Fibroblast of lung (primary cell): ENCODE measurements at places on chromosomes 13 and 19.

DNA sequence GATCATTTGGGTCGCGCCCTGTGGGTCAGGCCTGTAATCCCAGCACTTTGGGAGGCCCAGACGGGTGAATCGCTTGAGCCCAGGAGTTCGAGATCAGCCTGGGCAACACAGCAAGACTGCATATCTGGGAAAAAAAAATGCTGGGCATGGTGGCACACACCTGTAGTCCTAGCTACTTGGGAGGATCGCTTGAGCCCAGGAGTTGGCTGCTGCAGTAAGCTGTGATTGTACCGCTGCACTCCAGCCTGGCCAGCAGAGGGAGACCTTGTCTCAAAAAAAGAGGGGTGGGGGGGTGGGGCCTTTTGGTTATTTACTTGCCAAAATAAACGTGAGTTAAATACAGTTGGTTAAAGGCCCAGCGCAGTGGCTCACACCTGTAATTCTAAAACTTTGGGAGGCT, 9.8 kb upstream of the ZNF544 start:
- no peaks in the 10 kb centered on the region for H3K27me3 ChIP-seq
- no peak overlapping the region for H3K27ac ChIP-seq
- no peaks in the 10 kb centered on the region for H3K4me1 ChIP-seq
- no peak overlapping the region for H3K4me3 ChIP-seq
- no peak for DNase-seq
- H3K36me3 ChIP-seq = no peaks in the 10 kb centered on the region

GRCh38 chr13:41827507-41828213, 133.2 kb downstream of the VWA8 start:
- H3K4me3 ChIP-seq = no peak overlapping the region
- H3K4me1 ChIP-seq = peaks cover 8% of the 10 kb centered on the region
- H3K27me3 ChIP-seq = no peaks in the 10 kb centered on the region

DNA sequence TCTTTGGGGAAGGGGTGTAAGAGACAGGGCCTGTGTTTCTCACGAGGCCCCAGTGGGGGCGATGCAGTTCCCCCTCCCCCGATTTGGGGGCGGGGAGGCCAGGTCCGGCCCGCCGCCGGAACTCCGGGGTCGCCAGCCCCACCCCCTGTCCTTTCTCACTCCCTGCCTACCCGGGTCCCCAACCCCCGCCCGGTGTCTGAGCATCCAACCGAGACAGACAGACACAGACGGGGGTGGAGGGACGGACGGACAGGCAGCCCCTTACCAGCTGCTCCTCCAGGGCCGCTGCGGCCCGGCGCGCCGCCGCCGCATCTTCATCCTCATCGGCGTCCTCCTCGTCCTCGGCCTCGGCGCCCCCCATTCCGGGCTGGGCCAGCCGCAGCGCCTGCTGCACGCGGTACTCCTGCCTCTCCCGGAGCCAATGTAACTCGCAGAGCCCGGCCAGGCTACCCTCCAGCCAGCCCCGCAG, 397 bp downstream of the DACT3 start:
- no peaks in the 10 kb centered on the region for H3K36me3 ChIP-seq
- H3K4me3 ChIP-seq = peak overlapping the region; percentile 58
- no peak for DNase-seq
- H3K27me3 ChIP-seq = no peaks in the 10 kb centered on the region
- peaks cover 5% of the 10 kb centered on the region for H3K4me1 ChIP-seq

- H3K4me1 ChIP-seq = no peaks in the 10 kb centered on the region
- DNase-seq = no peak
- H3K27ac ChIP-seq = no peak overlapping the region
Measured at GRCh38 chr13:31357581-31357980, 157.8 kb downstream of the B3GLCT start.

- H3K27ac ChIP-seq = no peak overlapping the region
- H3K4me1 ChIP-seq = peaks cover 6% of the 10 kb centered on the region
- H3K27me3 ChIP-seq = no peaks in the 10 kb centered on the region
- no peak overlapping the region for H3K4me3 ChIP-seq
- peak; percentile 53 for DNase-seq
Measured at GRCh38 chr19:8396563-8397203, 6.5 kb downstream of the RAB11B start.
